Cardiac muscle cell (in vitro differentiated cells and primary cell): ENCODE measurements at places on chromosomes 6 and 20. TPM values are rescaled to one million over a fixed set of nuclear protein-coding genes. Genes with fewer than 3 reads are reported as not detected.
A peak's percentile ranks its signal among the peaks of the same experiment; 100 is the strongest.

- H3K4me3 ChIP-seq: no peak overlapping the region
- peaks cover 8% of the 10 kb centered on the region for H3K4me1 ChIP-seq
- no peaks in the 10 kb centered on the region for H3K36me3 ChIP-seq
Observed at GRCh38 chr6:104862456-104862855, 2.7 kb upstream of the HACE1 start.

DNA sequence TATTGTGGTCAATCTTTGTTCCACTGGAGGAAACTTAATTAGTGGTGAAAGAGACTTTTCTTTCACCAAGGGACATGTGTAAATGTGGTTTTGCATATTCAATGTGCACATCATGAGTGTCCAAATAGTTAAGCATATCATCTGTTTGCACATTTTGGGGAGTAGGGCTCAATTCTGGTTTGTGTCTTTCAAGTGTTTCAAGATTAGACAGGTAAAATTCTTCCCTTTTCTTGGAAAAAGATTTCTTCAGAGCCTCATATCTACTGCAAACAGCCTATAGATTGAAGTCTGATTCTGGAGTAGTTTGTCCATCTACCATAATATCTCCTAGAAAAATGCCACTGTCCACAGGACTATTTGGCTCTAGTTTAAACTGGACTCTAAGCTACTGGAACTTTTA, 26.9 kb upstream of the DEFB118 start:
- H3K27ac ChIP-seq: no peak overlapping the region
- DNase-seq: no peak
- no peak overlapping the region for H3K4me3 ChIP-seq
- no peaks in the 10 kb centered on the region for H3K27me3 ChIP-seq
- H3K4me1 ChIP-seq: no peaks in the 10 kb centered on the region

- no peak for DNase-seq
- no peak overlapping the region for H3K4me3 ChIP-seq
- H3K36me3 ChIP-seq: no peaks in the 10 kb centered on the region
Observed at GRCh38 chr6:81820422-81820821, 67.9 kb upstream of the TENT5A start.

GRCh38 chr6:156919814-156920369, 142.7 kb downstream of the ARID1B start:
- no peaks in the 10 kb centered on the region for H3K36me3 ChIP-seq
- no peak overlapping the region for H3K4me3 ChIP-seq
- peaks cover 6% of the 10 kb centered on the region for H3K4me1 ChIP-seq

GRCh38 chr20:60407938-60408337, 449.7 kb downstream of the CDH26 start:
- no peaks in the 10 kb centered on the region for H3K36me3 ChIP-seq
- no peaks in the 10 kb centered on the region for H3K4me1 ChIP-seq
- H3K27ac ChIP-seq: no peak overlapping the region
- DNase-seq: no peak

GRCh38 chr6:39926668-39927067, 7.6 kb downstream of the MOCS1 start:
- no peak overlapping the region for H3K27ac ChIP-seq
- no peak for DNase-seq
- H3K4me1 ChIP-seq: peaks cover 9% of the 10 kb centered on the region
- H3K27me3 ChIP-seq: no peaks in the 10 kb centered on the region
- H3K4me3 ChIP-seq: no peak overlapping the region
- H3K36me3 ChIP-seq: peaks cover 5% of the 10 kb centered on the region

- H3K36me3 ChIP-seq: no peaks in the 10 kb centered on the region
- no peak overlapping the region for H3K27ac ChIP-seq
- H3K27me3 ChIP-seq: no peaks in the 10 kb centered on the region
- no peaks in the 10 kb centered on the region for H3K4me1 ChIP-seq
Observed at GRCh38 chr6:74782346-74782745, 423.5 kb downstream of the COL12A1 start.

GRCh38 chr6:57329933-57330332, 12.5 kb downstream of the PRIM2 start:
- H3K27ac ChIP-seq: no peak overlapping the region
- H3K4me3 ChIP-seq: no peak overlapping the region
- H3K27me3 ChIP-seq: no peaks in the 10 kb centered on the region
- no peaks in the 10 kb centered on the region for H3K4me1 ChIP-seq
- H3K36me3 ChIP-seq: peaks cover 13% of the 10 kb centered on the region
- DNase-seq: no peak

SLC24A3 gene
- 1.4 and 1.6 TPM in 2 replicates for polyA plus RNA-seq

IER3 gene
- 20.1 and 25.8 TPM in 2 replicates for polyA plus RNA-seq

- no peak overlapping the region for H3K4me3 ChIP-seq
- no peaks in the 10 kb centered on the region for H3K36me3 ChIP-seq
- no peak for DNase-seq
- H3K27me3 ChIP-seq: no peaks in the 10 kb centered on the region
- H3K27ac ChIP-seq: no peak overlapping the region
Observed at GRCh38 chr6:131082335-131082734, 19.3 kb upstream of the EPB41L2 start.

- no peak overlapping the region for H3K4me3 ChIP-seq
- H3K36me3 ChIP-seq: no peaks in the 10 kb centered on the region
- no peaks in the 10 kb centered on the region for H3K4me1 ChIP-seq
- DNase-seq: no peak
- H3K27me3 ChIP-seq: no peaks in the 10 kb centered on the region
- no peak overlapping the region for H3K27ac ChIP-seq
Observed at GRCh38 chr6:73024598-73024997, 200.7 kb downstream of the KHDC1L start.

DNAH8 gene
- not detected in 2 replicates for polyA plus RNA-seq

DNA sequence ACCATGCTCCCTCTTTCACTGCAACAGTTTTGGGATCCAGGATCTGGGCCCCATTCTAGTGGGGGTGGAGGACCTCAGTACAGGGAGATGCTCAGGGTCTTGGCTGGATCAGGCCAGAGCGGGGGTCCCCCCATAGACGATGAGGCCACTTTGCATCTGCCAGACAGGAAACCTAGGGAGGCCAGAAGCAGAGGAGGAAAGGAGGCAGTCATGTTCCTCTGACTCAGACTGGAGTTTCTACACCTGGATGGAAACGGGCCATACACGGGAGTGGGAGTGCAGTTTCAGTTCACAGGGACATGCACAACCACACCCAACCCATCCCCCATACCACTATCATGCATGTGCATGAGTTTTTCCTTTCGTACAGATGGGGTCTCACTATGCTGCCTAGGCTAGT, 3.6 kb upstream of the EMILIN3 start:
- no peak for DNase-seq
- no peaks in the 10 kb centered on the region for H3K36me3 ChIP-seq
- no peak overlapping the region for H3K4me3 ChIP-seq
- H3K27ac ChIP-seq: no peak overlapping the region
- H3K4me1 ChIP-seq: peaks cover 9% of the 10 kb centered on the region

- no peaks in the 10 kb centered on the region for H3K4me1 ChIP-seq
- H3K27ac ChIP-seq: no peak overlapping the region
- H3K36me3 ChIP-seq: peaks cover 44% of the 10 kb centered on the region
- no peak for DNase-seq
- no peaks in the 10 kb centered on the region for H3K27me3 ChIP-seq
Observed at GRCh38 chr20:48999890-49000870, 45.9 kb upstream of the CSE1L start.

GRCh38 chr6:20811109-20811761, 277.0 kb downstream of the CDKAL1 start:
- DNase-seq: peak; percentile 99
- peak overlapping the region; percentile 70 for H3K27ac ChIP-seq
- no peaks in the 10 kb centered on the region for H3K36me3 ChIP-seq
- no peak overlapping the region for H3K4me3 ChIP-seq
- H3K4me1 ChIP-seq: peaks cover 19% of the 10 kb centered on the region
- H3K27me3 ChIP-seq: no peaks in the 10 kb centered on the region

SLC22A1 gene
- polyA plus RNA-seq: not detected in 2 replicates

GRCh38 chr6:112710710-112711109, 363.6 kb downstream of the RFPL4B start:
- peaks cover 4% of the 10 kb centered on the region for H3K27me3 ChIP-seq
- H3K36me3 ChIP-seq: no peaks in the 10 kb centered on the region
- H3K4me1 ChIP-seq: no peaks in the 10 kb centered on the region
- no peak overlapping the region for H3K27ac ChIP-seq
- no peak overlapping the region for H3K4me3 ChIP-seq

GRCh38 chr20:23513164-23513563, 22.2 kb downstream of the CST8 start:
- H3K27me3 ChIP-seq: no peaks in the 10 kb centered on the region
- no peak for DNase-seq
- H3K36me3 ChIP-seq: no peaks in the 10 kb centered on the region
- no peak overlapping the region for H3K4me3 ChIP-seq
- no peaks in the 10 kb centered on the region for H3K4me1 ChIP-seq
- H3K27ac ChIP-seq: no peak overlapping the region

INSM1 gene
- not detected in 2 replicates for polyA plus RNA-seq

GRCh38 chr6:106702451-106703110, 73.2 kb downstream of the QRSL1 start:
- no peak overlapping the region for H3K4me3 ChIP-seq
- no peak overlapping the region for H3K27ac ChIP-seq
- no peaks in the 10 kb centered on the region for H3K4me1 ChIP-seq
- no peaks in the 10 kb centered on the region for H3K36me3 ChIP-seq

- no peak overlapping the region for H3K27ac ChIP-seq
- H3K36me3 ChIP-seq: no peaks in the 10 kb centered on the region
- H3K27me3 ChIP-seq: no peaks in the 10 kb centered on the region
- no peak overlapping the region for H3K4me3 ChIP-seq
Observed at GRCh38 chr20:17874271-17875105, 94.1 kb downstream of the SNX5 start.

FNDC1 gene
- not detected in 2 replicates for polyA plus RNA-seq

OR2B3 gene
- not detected in 2 replicates for polyA plus RNA-seq

GRCh38 chr20:14518648-14519047, 181.2 kb upstream of the FLRT3 start:
- no peak overlapping the region for H3K27ac ChIP-seq
- H3K4me1 ChIP-seq: no peaks in the 10 kb centered on the region
- no peak for DNase-seq

GRCh38 chr6:106117579-106117978, 31.4 kb downstream of the PRDM1 start:
- DNase-seq: no peak
- H3K27ac ChIP-seq: no peak overlapping the region
- H3K4me3 ChIP-seq: no peak overlapping the region
- H3K36me3 ChIP-seq: no peaks in the 10 kb centered on the region
- H3K4me1 ChIP-seq: peaks cover 4% of the 10 kb centered on the region
- no peaks in the 10 kb centered on the region for H3K27me3 ChIP-seq

RGS17 gene
- polyA plus RNA-seq: 0.34 and 1.1 TPM in 2 replicates

SMIM26 gene
- polyA plus RNA-seq: 158 and 167 TPM in 2 replicates

DNA sequence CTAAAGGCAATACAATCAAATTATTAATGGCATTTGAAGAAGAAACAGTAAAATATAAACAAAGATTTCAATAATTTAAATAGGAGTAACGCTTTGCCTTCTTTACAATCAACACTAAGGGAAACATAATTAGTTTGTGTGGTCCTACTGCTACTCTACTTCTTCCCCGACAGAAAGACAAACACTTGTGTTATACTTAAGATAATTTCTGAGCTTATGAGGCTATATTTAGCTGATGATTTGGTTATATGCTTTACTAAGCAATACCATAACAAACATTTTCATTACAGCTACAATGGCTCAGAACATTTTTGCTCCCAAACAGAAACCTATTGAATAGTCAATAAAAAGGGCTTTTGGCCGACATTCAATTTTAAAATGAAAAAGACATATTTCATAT, 1217.2 kb upstream of the GJE1 start:
- no peak overlapping the region for H3K4me3 ChIP-seq
- no peaks in the 10 kb centered on the region for H3K4me1 ChIP-seq
- H3K36me3 ChIP-seq: no peaks in the 10 kb centered on the region
- no peak for DNase-seq
- H3K27ac ChIP-seq: no peak overlapping the region

- no peaks in the 10 kb centered on the region for H3K27me3 ChIP-seq
- no peaks in the 10 kb centered on the region for H3K36me3 ChIP-seq
- DNase-seq: no peak
- no peak overlapping the region for H3K27ac ChIP-seq
- H3K4me3 ChIP-seq: no peak overlapping the region
Observed at GRCh38 chr6:144955392-144955791, 670.3 kb downstream of the UTRN start.
